Islet precursor cell (in vitro differentiated cells): ENCODE measurements at places on chromosomes 6 and 20.

GRCh38 chr20:40110311-40110831, 578.7 kb downstream of the MAFB start:
- DNase-seq, result no peak

- DNase-seq, result no peak
Measured at GRCh38 chr20:19886661-19887288, 128.7 kb downstream of the RIN2 start.

DNA sequence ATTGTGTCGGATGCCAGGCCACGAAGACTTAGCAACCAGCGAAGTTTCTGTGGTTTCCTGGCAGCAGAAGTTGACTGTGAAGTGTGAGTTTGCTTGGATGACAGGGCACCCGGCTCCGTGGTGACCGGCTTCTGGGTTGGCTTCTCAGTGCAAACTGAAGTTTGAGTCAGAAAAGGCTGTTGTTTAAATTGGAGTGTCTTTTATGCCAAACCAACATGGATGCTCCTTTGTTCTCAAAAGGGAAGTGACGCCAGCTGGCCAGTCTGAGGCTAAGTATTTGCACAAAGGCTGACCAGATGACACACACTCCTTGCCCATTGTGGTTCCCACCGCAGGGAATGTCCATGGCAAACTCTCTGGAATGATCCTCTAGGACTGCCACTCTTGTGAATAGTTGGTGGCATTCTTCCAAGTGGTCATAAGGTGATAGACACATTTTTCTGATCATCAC, 164.8 kb upstream of the QKI start:
- no peak for DNase-seq

GRCh38 chr6:102137859-102138258, 744.4 kb downstream of the GRIK2 start:
- DNase-seq, result no peak

DNA sequence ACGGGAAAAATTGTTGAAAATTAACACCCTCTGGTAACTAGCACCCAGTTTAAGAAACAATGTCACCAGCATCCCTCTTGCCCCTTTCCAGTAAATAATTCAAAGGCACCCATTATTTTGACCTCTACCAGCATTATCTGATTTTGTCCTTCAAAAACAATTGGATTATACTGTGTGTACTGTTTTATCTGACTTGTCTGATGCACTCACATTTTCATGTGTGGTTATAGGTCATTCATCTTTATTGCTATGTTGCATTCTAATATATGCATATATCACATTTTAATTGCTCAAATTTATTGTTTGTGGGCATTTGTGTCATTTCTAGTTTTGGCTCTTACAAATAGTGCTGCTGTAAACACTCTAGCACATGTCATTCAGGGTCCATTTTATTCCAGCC, 260.9 kb upstream of the PRDM1 start:
- DNase-seq, result no peak

DNA sequence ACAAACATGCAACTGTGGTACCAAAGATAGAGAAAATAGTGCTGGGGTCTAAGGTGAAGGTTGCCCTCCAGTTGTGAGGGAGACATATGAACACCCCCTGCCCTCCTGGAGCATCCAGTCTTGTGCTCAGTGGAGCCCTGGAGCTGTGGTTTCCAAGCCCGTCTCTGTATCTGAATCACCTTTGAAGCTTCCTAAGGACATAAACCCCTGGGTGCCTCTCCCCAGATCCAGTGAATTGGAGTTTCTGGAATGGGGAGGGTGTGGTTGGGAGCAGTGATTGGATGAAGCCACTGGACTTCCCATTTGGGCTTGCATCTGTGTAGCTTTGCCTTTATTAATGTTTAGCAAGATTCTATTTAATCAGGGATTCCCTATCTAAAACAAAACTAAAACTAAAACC, 22.4 kb upstream of the E2F3 start:
- no peak for DNase-seq

DNA sequence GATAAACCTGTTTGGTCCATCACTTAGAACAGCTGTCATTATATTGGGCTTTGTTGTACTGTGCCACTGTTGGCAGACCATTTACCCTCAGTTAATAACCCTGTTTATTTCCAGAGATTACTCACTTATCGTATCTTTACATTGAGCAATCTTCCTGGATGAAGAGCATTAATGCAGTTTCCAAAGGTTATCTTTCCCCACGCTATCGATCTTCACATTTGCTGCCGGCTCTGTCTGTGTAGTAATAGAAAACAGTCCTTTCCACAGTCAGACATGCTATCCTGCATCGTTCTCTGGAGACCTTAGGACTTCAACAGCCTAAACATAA, 27.4 kb downstream of the GHRH start:
- DNase-seq, result no peak

DNA sequence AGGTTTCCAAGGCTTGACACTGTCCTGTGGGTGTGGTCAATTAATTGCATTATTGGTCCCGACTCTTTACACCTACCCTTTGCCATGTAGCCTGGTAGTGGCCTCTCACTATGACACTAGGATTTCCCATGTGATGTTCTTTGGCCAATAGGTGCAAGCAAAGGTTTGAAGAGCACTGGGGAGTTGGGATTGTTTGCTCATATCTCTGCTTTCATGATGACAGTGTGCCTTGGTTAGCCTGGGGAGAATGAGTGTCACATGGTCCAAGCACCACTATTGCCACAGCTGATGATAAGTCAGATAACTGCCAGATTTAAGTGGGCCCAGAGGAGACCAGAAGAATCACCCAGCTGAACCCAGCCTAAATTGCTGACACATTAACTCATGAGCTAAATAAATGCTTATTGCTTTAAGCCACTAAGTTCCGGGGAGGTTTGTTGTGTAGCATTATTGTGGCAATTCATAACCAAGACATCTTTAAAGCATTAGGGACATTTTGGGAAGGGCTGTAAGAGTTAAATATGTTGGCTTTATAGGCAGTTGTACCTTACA, 17.2 kb upstream of the SCP2D1 start:
- no peak for DNase-seq

GRCh38 chr6:112591329-112591728, 244.2 kb downstream of the RFPL4B start:
- DNase-seq, result no peak

DNA sequence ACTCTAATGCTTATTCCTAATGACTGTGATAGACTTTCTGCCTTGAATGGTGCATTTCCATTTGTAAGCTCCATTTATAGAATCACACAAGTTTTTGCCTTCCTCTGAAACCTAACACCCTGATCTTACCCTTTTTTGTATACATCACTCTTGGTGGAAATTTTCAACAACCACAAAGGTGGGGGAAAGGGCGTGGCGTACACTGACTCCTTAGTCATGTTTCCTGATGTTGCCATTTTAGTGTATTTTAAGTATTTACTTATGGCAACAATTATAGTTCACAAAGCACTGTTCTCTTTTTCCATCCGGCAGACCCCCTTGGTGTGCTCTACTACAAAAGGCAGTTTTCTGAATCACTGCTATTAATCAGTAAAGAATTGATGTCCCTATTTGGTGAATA, 92.0 kb downstream of the ATXN1 start:
- DNase-seq, result no peak

DNA sequence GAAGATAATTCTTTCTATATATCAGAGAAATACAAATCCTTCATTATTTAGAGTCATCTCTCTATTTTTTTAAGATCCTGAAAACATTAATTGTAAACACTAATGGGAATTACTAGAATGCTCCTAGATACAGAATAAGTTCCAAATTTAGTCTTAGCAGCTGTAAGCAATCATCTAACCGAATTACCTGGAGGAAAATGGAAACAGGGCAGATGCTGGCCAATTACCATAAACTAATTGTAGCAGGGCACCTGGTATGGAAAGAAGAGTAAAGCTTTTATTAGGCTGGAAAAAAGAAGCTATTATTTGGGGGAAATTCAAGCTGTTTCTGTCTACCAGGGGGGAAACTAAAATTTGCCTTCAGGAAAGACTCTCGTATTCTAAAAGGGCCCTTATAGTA, 257.5 kb downstream of the MMUT start:
- DNase-seq, result no peak

GRCh38 chr6:43011207-43011606, 2.5 kb downstream of the MEA1 start:
- no peak for DNase-seq

- DNase-seq, result no peak
Measured at GRCh38 chr6:151704383-151704782, 103.1 kb upstream of the ESR1 start.

GRCh38 chr6:50353603-50354002, 303.9 kb upstream of the DEFB112 start:
- peak; percentile 62 for DNase-seq

- no peak for DNase-seq
Measured at GRCh38 chr6:75818098-75818855, 69.2 kb downstream of the MYO6 start.

GRCh38 chr6:137880746-137881521, 13.9 kb downstream of the TNFAIP3 start:
- DNase-seq, result no peak
